ENCODE measurements at places on chromosomes 2 and 18.

DNA sequence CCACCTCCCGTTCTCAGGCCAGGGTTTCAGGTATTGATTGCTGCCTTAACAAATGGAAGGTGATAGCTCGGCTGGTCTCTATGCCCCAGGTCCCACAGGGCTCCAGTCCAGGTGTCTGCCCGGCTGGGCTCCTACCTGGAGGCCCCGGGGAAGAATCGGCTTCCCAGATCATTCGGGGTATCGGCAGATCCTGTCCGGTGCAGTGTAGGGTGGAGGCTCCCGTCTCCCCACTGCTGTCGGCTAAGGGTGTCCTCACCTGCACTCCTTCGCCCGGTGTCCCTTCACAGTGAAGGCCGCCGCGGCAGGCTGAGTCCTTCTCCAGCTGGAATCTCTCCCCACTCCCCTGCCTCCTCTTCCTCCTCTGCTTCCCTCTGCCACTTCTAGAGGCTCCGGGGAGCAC is 573.9 kb upstream of the SALL3 start:
- no peak for DNase-seq

- no peak for DNase-seq
Measured at GRCh38 chr2:231533777-231534125, 3.5 kb upstream of the NMUR1 start.

- DNase-seq = no peak
Measured at GRCh38 chr2:174827371-174828369, 63.4 kb upstream of the CHRNA1 start.

- DNase-seq = no peak
Measured at GRCh38 chr2:6924924-6925409, 7.8 kb downstream of the RNF144A start.

- no peak for DNase-seq
Measured at GRCh38 chr18:75977081-75977480, 518.0 kb downstream of the ZNF516 start.

DNA sequence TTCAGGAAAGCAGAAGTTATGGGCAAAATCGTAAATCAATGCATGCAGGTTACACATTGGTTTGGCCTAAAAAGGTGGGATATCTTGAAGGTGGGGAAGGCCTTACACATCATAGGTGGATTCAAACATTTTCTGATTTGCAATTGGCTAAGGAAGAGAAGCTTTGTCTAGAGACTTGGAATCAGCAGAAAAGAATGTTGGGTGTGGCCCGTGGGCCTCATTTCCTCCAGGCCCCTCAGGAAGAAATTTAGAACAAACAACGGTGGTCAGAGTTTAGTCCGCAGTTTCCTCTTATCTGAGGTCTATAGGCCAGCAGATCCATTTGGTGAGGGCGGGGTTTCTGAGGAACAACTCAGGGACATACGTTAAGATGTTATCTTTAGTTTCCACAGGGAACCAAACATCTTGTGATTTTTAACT is 50.9 kb upstream of the AFF3 start:
- DNase-seq = no peak

DNA sequence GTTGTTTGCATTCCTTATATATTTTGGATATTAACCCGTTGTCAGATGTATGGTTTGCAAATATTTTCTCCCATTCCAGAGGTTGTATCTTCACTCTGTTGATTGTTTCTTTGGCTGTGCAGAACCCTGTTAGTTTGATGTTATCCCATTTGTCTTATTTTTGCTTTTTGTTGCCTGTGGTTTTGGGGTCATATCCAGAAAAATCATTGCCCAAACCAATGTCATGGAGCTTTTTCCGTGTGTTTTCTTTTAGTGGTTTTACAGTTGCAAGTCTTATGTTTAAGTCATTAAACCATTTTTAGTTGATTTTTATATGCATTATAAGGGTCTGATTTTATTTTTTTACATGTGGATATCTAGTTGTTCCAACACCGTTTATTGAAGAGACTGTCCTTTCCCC is 35.8 kb downstream of the PPIG start:
- no peak for DNase-seq

GRCh38 chr2:2399396-2399795 is 68.3 kb upstream of the MYT1L start:
- DNase-seq = no peak

DNA sequence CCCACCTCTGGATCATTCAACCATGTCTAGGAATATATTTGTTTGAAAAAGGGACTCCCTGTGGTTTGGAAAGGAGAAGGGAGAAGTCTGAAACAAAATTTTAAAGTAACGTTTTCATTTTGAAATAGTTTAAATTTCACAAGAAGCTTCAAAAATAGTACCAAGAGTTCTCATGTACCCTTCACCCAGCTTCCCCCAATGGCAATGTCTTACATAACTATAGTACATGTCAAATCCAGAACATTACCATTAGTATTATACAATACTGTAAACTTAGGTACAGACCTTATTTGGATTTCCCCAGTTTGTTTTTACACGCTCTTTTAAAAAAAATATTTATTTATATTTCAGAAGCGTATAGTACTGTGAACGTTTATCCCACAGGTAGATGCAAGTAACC is 4.0 kb upstream of the LYG2 start:
- DNase-seq = no peak

- DNase-seq = no peak
Measured at GRCh38 chr2:113203217-113203530, 29.4 kb downstream of the PSD4 start.

DNA sequence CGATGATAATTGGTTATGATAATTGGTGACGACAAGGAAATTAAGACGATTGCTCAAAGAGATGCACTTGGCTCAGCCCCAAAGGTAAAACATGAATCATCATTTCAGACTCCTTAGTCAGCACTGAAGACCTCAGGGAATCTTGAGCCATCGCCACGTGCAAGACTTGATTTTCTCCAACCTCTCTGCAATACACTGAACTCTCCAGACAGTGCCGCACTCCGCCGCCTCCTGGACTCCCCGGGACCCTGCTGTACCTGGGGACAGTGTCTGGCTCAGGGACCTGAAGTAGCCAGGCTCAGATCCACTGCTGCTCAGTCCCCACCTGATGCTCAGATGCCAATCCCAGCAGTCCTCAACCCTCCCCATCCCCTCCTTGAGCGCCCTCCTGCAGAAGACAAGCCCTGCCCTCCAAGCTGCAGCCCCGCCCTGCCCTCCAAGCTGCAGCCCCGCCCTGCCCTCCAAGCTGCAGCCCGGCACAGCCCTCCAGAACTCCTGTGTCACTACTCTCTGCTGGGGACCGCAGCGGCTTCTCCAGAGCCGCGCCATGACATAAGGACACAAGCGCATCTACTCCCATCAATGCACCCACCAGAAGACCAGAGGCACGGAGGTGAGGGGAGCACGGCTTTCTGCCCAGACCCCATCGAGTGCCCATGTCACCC is 1.1 kb downstream of the TMEM18 start:
- no peak for DNase-seq

GRCh38 chr2:232447638-232448303 is 8.2 kb upstream of the ALPI start:
- no peak for DNase-seq

DNA sequence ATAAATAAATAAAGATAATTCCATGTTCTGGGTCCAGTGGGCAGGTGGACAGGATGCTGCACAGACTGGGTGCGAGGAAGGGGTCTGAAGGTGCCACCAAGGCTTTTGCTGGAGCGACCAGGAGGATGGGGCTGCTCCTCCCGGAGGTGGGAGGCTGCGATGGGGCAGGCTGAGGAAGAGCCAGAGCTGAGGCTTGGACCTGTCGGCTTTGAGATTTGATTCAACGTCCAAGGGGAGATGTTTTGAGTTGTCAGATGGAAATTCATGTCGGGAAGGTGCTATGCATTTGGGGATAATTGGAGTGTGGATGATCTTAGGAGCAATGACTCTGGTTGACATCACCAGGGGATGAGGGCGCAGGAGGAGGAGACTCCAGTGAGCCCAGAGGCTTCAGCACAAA is 11.7 kb downstream of the ALLC start:
- no peak for DNase-seq

GRCh38 chr2:161044095-161044865 is 115.9 kb upstream of the TANK start:
- DNase-seq = no peak

DNA sequence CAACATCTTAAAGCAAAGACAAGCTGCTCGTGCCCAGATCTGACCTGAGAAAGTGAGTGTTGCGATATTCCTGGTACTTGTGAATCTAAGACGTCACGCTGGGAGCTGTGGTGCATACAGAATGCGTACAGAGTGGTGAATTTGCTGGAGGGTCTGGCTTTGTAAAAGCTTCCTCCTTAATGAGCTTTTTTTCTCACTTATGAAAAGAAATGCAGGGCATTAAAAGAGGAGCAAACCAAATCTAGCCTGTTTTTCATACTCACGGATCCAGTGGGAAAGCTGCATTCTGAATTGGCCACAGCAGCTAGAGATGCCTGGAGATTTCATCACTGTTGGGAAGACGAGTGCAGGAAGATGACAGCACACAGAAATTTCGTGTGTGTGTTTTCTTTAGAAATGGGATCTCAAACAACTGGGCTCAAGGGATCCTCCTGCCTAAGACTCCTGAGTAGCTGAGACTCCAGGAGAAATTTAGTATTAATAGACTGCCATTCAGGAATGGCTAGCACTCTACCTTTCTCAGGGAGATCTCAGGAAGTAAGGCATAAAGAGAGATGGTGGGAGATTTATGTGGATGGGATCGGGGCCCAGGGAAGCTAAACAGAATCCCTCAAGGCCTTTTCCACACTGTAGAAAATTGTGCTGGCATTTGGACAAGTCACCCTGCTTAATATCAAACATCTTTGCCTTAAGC is 181.3 kb downstream of the ALPK2 start:
- no peak for DNase-seq

DNA sequence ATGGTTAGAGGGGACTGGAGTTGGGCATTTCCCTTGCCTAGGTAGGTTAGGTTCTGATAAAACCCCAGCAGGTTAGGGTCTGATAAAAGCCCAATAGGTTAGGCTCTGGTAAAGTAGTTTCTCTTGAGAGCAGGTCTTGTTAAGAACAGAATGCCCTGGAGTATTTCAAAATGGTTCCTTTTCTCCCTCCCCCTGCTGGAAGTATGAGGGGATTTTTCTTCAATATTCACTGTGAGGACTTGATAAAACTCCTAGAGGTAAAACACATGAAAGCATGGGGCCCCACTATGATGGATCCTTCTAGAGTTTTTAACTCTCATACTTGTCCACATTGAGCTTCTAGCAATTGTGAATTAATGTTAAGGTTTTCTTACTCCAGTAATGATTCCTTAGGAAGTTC is 27.6 kb downstream of the ANKAR start:
- DNase-seq = no peak

DNA sequence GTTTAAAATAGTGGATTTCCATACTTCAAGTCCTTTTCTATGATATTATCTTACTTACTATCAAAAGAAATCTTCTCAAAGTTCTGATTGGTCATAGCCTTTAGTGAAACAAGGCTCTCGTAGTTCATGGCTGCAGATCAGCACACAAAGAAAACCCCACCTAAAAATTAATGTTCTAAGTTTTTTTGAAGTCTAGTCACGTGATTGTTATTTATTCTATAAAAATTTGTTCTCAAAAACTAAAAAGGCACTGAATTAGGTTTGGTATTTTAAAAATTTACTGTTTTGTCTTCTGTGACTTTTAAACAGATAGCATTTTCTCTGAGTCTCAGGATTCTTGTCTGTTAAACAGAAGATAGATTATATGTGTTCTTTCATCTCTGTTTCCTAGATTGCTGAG is 122.4 kb downstream of the KCNH7 start:
- DNase-seq = no peak

Measured in LNCaP clone FGC (cell line).